Effector memory CD8-positive, alpha-beta T cell (primary cell): ENCODE measurements at places on chromosomes 13 and 19.

DNA sequence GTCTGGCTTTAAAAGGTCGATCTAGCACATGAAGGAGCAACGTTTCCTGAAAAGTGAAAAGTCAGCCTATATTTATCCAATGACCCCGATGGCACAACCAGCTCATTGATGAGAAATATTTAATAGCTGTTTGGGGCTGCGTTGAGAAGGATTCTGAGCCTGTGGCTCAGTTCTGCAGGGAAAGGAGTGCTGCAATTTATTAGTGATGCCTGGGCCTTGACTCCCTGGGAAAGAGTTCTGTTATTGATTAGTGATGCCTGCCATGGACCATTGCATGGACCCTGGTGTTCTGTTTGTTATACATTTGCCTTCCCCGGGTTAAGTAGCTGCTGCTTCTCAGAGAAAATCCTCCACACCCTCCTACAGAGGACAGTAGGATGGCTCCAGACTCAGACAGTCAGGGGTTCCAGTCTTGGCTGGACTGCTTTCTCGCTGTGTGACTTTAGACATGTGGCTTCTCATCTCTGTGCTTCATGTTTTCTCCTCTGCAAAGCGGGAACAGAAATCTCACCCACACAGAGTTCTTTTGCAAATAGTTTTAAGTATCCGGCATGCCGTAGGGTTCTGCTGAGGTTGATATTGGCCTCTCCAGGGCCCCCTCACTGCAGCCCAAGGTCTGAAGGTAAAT lies 17.7 kb upstream of the PTPRS start:
- no peak for DNase-seq
- H3K4me3 ChIP-seq, result no peak overlapping the region
- H3K27me3 ChIP-seq, result peaks cover 87% of the 10 kb centered on the region
- no peak overlapping the region for H3K27ac ChIP-seq

DNA sequence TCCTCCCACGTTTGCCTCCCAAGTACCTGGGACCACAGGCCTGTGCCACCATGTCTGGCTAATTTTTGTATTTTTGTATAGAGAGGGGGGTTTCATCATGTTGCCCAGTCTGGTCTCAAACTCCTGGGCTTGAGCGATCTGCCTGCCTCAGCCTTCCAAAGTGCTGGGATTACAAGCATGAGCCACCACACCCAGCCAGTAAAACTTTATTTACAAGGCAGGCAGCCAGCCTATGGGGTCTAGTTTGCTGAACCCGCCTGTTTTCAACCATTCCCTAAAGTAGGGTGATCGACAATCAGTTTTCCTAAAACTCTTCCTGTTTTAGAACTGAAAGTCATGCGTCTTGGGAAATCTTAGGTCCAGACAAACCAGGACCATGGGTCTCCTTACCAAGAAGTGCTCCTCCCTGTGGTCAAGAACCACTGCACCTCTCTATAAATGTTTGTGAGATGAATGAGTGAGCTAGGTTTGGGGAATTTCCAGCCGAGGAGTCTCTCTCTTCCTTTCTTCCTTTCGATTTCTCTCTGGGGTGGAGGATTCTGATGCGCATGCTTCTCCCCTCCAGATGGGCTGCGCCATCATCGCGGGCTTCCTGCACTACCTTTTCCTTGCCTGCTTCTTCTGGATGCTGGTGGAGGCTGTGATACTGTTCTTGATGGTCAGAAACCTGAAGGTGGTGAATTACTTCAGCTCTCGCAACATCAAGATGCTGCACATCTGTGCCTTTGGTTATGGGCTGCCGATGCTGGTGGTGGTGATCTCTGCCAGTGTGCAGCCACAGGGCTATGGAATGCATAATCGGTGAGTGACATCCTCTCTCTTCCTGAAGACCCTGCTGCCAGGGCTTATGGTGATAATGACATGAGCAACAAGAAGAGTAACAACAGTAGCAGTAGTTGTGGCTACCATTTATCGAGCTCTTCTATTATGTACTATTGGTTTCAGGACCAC lies 38.7 kb downstream of the ADGRE1 start:
- H3K4me1 ChIP-seq, result peaks cover 6% of the 10 kb centered on the region
- no peak for DNase-seq
- H3K27ac ChIP-seq, result peak overlapping the region; percentile 84
- H3K27me3 ChIP-seq, result peaks cover 11% of the 10 kb centered on the region
- H3K36me3 ChIP-seq, result no peaks in the 10 kb centered on the region

GRCh38 chr19:17021793-17022590 lies 4.6 kb downstream of the CPAMD8 start:
- no peaks in the 10 kb centered on the region for H3K36me3 ChIP-seq
- peaks cover 7% of the 10 kb centered on the region for H3K4me1 ChIP-seq
- H3K27ac ChIP-seq, result no peak overlapping the region
- peaks cover 31% of the 10 kb centered on the region for H3K27me3 ChIP-seq

DNA sequence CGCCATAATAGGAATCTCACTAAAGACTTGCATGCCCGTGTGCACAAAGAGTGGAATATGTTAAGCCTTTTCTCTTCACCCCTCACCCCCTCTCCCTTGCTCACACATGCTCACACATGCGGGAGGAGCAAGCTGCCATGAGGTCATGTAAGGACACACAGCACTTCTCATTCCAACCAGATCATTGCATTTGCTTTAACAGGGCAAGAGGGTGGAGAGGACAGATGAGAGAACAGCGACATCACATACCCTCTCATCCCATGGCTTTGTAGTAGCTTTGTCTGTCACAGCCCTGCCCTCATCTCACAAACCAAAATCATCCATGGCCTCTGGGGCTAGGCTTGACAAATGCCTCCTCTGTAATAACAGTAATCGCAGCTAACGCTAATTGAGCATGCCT lies 145.6 kb upstream of the FRY start:
- H3K27ac ChIP-seq, result no peak overlapping the region
- H3K27me3 ChIP-seq, result no peaks in the 10 kb centered on the region
- H3K36me3 ChIP-seq, result no peaks in the 10 kb centered on the region
- H3K4me3 ChIP-seq, result no peak overlapping the region

- H3K27ac ChIP-seq, result no peak overlapping the region
- peaks cover 15% of the 10 kb centered on the region for H3K4me1 ChIP-seq
- H3K36me3 ChIP-seq, result peaks cover 37% of the 10 kb centered on the region
- DNase-seq, result no peak
Measured at GRCh38 chr13:19713186-19713965, 69.4 kb downstream of the PSPC1 start.
